ENCODE measurements at places on chromosomes 4 and X. TPM values are rescaled to one million over a fixed set of nuclear protein-coding genes. Genes with fewer than 3 reads are reported as not detected.

- DNase-seq = no peak
Observed at GRCh38 chr4:154422152-154422551, 69.4 kb downstream of the DCHS2 start.

Gene KCND1
- 2.1 TPM for total RNA-seq

DNA sequence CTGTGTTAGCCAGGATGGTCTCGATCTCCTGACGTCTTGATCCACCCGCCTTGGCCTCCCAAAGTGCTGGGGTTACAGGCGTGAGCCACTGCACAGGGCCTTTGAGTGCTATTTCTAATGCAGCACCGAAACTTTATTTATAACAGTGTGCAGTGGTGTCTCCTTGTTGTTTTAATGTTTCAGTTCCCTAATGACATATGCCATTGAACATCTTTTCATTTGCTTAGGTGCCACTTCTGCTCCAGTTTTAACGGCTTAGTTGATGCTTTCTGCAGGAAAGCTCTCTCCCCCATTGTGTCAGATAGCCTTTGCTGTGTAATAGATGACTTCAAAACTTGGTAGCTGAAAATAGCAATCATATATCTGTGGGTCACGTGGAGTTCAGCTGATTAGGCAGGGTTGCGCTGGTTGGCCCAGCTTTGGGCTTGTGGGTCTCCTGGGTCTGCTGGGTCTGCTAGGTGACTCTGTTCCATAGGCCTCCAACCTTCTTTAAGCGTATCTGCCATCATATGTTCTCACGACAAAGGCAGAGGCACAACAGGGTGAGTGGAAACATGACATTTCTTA, 76.4 kb upstream of the SHISA3 start:
- DNase-seq = no peak

DNA sequence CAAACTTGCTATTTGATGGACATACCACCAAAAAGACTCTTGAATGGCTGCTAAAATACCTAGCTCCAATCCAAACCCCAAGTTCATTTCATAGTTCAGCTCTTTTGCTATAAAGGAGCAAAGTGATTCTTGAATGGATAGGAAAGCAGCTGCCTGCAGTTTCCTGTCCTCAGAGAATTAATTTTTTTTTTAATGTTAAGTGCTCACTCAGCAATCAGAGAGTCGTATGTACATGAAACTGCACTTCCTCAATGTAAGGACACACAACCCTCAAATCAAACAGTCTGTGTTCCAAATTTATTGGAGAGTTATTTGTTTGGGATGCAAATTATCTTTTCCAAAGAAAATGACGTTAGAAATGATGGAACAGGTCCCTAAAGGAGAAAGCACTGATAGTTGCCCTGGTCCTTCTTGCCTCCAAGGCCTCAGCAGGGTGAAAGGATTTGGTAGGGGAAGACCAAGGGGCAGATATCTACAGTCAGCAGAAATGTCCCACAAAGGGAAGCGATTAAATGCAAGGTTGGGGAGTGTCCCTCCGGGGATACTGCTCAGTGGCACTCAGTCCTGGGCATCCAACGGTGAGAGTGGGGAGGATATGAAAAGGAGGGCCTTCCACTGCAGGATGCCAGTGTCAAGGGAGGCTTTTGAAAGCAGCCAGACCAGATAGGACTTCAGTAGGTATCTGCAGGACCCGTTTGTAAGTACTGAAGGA, 67.2 kb upstream of the RASGEF1B start:
- no peak for DNase-seq

GRCh38 chr4:102524691-102525090, 23.5 kb downstream of the NFKB1 start:
- no peak for DNase-seq

- DNase-seq = no peak
Observed at GRCh38 chrX:13520936-13521335, 48.5 kb upstream of the EGFL6 start.

GRCh38 chr4:7968262-7968896, 28.7 kb upstream of the AFAP1 start:
- no peak for DNase-seq

Measured in activated naive CD4-positive, alpha-beta T cell treated with anti-CD3 and anti-CD28 coated beads for 36 hours (primary cell).